ENCODE measurements at places on chromosomes 4 and X. TPM values are rescaled to one million over a fixed set of nuclear protein-coding genes. Genes with fewer than 3 reads are reported as not detected.

The L1CAM gene
- 11.2 TPM for total RNA-seq

The HTRA3 gene
- 4.0 TPM for total RNA-seq

The HOPX gene
- total RNA-seq: not detected

The SAT1 gene
- total RNA-seq: 448 TPM

The BMX gene
- total RNA-seq: not detected

The MGARP gene
- not detected for total RNA-seq

The HMGN5 gene
- 0.46 TPM for total RNA-seq

The MMRN1 gene
- 0.73 TPM for total RNA-seq

The CXorf38 gene
- total RNA-seq: 16.2 TPM

The CENPVL1 gene
- not detected for total RNA-seq

The SHROOM2 gene
- total RNA-seq: 8.6 TPM

The BMPR1B gene
- 7.1 TPM for total RNA-seq

The GAB3 gene
- total RNA-seq: not detected

The ZFYVE28 gene
- total RNA-seq: 6.3 TPM

The CABS1 gene
- not detected for total RNA-seq

The ASB9 gene
- total RNA-seq: 31.5 TPM

The POU3F4 gene
- total RNA-seq: not detected

Measured in PC-3 (cell line).